ENCODE measurements at places on chromosomes 4 and X.

DNA sequence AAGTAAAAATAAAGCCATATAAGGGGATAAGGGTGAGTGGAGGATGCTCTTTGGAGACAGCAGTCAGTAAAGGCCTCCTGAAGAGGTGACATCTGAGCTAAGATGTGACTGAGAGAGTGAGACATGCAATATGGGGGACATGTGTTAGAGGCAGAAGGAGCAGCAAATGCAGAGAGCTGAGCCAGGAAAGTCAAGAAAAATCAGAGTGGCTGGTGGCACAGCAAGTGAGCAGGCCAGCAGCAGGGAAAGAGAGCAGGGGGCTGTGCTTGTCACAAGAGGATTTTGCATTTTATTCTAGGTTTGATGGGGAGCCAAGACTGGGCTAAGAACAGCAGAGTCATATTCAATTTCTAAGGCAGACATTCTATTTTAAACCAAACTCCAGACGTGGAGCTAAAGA is 394.5 kb downstream of the KCNIP4 start:
- DNase-seq, result no peak

DNA sequence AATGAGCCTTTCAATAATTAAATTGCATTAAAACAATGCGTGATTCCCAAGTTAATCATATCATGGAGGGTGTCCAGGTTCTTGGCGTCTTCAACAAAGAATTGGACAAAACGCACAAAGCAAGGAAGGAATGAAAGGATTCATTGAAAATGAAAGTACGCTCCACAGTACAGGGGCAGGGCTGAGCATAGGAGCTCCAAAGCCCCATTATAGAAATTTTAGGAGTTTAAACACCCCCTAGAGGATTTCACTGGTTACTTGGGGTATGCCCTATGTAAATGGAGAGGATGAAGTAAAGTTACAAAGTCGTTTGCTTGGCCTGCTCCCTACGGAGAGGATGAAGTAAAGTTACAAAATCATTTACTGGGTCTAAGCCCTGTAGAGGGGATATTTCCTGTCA is 1910.4 kb downstream of the C4orf33 start:
- DNase-seq, result no peak

GRCh38 chrX:44723426-44723825 is 120.4 kb upstream of the DUSP21 start:
- DNase-seq, result no peak

DNA sequence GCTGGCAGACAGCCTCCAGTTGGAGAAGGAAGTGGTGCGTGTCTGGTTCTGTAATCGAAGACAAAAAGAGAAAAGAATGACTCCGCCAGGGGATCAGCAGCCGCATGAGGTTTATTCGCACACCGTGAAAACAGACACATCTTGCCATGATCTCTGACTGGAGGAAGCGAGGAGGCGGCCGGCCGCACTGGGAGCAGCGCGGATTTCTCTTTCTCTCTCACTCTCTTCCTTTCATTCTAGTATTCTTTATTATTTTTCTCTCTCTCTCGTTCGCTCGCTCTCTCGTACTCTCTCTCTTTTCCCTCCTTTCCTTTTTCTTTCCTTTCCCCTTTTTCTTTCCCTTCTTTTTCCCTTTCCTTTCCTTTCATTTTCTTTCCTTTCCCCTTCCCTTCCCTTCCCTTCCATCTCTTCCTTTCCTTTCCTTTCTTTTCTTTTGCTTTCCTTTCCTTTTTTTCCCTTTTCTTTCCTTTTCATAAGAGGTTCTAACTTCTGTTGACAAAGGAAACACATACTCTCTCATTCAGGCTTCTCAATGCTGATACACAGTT is 1.2 kb downstream of the POU3F4 start:
- no peak for DNase-seq

- no peak for DNase-seq
Observed at GRCh38 chr4:152187693-152188092, 348.2 kb downstream of the FBXW7 start.

GRCh38 chr4:25635501-25635900 is 20.1 kb upstream of the SLC34A2 start:
- DNase-seq, result no peak

DNA sequence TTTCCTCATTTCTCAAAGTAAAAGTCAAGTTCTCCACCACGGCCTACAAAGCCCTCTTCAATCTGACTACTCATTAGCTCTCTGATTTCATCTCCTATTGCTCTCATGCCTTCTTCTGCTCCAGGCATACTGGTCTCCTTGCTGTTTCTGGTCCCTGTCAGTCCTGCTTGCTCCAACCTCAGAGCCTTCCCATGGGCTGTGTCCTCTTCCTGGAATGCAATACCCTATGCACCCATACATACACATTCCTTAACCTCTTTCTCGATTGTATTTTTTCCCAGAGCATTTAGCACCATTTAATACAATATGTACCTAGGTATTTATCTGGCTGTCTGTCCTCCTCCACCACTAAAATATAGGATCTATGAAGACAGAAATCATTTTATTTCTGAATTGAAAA is 385.2 kb downstream of the GASK1B start:
- no peak for DNase-seq

- DNase-seq, result no peak
Observed at GRCh38 chrX:7088968-7089615, 58.4 kb upstream of the STS start.

- no peak for DNase-seq
Observed at GRCh38 chr4:157514711-157515110, 294.2 kb downstream of the GRIA2 start.

DNA sequence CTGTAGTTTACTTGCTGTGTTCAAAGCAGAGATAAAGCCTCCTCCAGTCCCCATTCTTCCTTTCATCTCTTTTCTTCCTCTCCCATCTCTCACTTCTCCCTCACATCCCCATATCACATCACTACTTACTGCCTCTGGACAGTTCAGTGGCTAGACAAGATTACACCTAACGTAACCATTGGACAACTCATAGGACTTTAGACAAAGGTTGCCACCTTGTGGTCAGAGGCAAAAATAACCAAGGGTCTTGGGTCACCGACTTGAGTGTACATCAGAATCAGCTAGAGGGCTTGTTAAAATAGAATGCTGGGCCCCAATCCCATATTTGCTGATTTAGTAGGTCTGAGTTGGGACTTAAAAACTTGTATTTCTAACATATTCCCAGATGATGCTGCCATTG is 109.3 kb upstream of the DGKK start:
- DNase-seq, result no peak

DNA sequence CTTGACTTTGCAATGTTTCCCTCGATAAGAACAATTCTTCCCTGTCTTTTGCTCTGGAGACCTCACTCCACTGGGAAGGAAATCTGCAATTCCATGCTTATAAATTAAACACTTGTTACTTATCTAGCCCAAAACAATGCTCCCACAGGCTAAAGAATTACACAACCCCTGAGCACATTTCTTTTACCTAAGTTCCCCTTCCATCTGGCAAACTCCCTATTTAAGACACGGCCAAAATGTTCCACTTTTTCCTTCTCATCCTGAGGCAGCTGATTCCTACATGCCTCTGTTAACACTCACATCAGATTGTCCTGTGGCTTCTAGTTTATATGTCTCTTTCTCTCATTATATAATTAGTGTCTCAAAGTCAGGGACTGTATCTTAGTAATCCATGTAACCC is 211.7 kb downstream of the COX18 start:
- DNase-seq, result no peak
